ENCODE measurements at places on chromosomes 3 and 15.
A peak's percentile ranks its signal among the peaks of the same experiment; 100 is the strongest.

- DNase-seq: no peak
Observed at GRCh38 chr3:87793337-87793877, 265.4 kb downstream of the CGGBP1 start.

DNA sequence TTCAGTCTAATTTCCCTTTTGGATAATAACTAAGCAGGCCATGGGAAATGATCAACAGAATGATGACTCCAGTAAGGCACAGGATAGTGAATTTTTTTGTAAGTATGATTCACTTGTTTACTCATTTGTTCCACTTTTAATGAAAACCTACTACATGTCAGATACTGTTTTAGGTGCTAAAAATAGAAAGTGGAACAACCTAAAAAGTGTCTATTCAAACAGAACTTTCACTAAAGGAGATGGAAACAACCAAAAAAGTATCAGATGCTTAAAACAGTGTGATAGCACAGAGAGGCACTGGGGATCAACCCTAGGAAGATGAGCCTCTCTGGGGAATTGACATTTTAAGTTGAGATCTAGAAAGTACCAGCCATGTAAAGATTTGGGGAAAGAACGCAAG, 11.1 kb downstream of the RYK start:
- no peak for DNase-seq

GRCh38 chr15:90029024-90029423, 27.9 kb downstream of the ZNF710 start:
- DNase-seq: no peak

DNA sequence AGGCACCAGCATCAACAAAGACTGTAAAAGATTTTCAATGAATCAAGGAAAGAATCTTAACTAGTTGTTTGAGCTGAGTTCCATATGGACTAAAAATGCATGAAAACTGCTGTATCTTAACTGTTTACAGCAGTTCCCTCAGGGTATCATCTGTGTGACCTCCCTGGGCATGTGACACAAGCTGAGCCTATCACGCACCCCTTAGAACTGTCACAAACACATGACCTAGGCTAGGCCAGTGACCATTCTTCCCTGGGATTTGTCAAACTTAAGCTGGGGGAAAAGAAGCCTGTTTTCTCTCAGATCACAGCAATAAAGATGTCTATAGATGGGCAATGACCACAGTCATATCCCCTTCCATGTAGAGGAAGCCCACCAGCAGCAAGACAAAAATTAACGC, 35.7 kb downstream of the IGF2BP2 start:
- DNase-seq: no peak

GRCh38 chr3:49556500-49557275, 2.4 kb downstream of the BSN start:
- no peak for DNase-seq

- no peak for DNase-seq
Observed at GRCh38 chr3:13563911-13564310, 15.0 kb downstream of the FBLN2 start.

DNA sequence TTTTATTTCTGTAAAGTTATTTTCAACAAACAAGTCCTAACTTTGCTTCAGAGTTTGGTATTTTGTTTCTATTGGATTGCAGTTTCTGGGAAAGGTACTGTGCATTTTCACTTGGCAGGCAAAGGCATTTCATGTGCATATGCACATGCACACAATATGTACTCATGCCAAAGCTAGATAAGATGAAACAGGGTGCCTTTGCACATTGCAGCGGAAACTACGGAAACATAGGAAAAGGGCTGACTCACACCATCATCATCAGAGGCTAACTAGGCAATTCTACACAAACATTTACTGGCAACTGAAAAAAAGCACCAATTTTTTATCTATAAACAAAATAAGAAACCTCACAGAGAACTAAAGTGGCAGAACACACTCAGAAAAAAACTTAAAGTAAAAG, 550.6 kb upstream of the NECTIN3 start:
- DNase-seq: peak; percentile 90

DNA sequence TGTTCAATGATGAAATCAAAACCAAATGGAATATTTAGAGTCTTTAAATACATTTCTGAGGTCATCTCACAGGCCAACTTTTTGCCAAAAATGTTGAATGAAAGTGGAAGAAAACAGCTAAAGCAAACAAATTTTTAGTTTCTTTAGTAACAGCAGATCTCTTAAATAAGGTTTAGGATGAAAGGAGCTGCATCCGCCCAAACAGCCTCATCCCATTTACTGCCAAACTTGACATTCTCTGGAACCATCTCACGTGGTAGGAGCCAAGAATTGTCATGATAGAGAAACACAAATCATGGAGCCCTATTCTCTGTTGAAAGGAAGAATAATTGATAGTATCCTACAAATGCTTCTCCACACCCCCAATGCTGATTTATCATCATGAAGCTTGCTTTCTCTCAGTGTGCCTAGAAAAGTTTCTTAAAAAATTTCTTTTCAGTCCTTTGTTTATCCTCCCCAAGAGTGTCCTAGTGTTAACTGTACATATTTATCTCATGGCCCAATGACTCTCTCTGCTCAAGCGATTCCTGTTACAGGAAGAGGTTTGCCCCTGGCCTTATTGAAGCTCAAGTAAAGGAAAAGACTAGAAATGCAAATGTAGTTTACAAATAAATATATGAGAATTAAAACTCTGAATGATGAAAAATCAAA, 23.4 kb downstream of the SLC9A9 start:
- no peak for DNase-seq

DNA sequence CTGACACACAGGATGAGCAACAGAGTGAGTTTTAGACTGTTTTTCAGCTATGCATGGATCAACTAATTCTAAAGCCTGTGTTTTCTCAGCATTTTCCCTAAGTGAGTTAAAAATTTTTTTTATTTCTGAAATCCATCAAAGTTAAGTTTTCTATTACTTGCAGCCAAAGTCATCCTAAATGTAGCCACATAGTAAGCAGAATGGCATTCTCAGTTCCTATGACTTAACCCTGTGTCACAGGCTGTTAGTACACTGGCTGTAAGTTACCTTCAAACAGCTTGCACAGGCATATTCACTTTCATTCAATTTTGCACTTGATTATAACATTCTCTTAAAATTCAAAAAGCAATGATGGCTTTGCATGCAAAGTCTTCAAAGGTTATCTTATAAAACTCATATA, 368.2 kb downstream of the OCA2 start:
- DNase-seq: peak; percentile 85

GRCh38 chr3:43540624-43541023, 81.2 kb downstream of the ANO10 start:
- DNase-seq: peak; percentile 41

GRCh38 chr3:132134611-132135010, 99.8 kb upstream of the CPNE4 start:
- DNase-seq: peak; percentile 95

GRCh38 chr3:27166888-27167287, 202.3 kb downstream of the NEK10 start:
- DNase-seq: peak; percentile 91

DNA sequence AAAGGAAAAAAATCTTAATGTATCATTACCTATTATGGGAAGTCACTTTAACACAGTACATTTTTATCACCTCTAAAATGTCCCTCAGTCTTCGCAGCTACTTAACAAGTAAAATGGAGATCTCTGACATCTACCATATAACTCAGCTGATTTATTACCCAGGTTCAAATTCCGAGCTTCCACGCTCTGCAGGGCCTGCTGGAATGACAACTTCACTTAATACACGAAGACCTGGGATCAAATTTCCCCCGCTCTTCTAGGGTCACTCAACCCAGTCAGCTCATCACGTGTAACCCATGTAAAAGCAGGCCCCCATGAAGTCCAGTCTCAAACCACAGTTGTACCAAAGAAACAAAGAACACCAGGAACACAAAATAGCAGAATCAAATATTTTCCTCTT, 44.2 kb upstream of the ACP3 start:
- no peak for DNase-seq

- DNase-seq: no peak
Observed at GRCh38 chr3:42504334-42505127, 2.1 kb downstream of the VIPR1 start.

- DNase-seq: no peak
Observed at GRCh38 chr15:96344060-96344705, 13.7 kb downstream of the NR2F2 start.

DNA sequence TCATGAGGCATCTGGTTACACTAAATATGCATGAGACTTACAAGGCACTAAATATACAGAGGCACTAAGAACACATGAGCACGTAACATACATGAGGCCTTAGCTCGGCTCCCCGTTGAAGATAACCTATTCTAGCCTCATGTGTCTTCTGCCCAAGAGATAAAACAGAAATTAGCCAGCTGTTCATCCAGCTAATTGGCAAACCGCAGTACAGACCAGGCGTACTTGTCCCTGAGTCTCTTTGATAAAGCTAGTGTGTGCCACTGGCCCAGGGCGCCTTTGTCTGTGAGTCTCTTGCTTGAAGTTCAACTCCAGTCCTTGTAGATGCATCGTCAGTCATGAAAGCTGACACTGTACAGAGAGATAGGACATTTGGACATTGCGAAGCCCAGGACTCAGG, 121.9 kb upstream of the SPATA12 start:
- no peak for DNase-seq

DNA sequence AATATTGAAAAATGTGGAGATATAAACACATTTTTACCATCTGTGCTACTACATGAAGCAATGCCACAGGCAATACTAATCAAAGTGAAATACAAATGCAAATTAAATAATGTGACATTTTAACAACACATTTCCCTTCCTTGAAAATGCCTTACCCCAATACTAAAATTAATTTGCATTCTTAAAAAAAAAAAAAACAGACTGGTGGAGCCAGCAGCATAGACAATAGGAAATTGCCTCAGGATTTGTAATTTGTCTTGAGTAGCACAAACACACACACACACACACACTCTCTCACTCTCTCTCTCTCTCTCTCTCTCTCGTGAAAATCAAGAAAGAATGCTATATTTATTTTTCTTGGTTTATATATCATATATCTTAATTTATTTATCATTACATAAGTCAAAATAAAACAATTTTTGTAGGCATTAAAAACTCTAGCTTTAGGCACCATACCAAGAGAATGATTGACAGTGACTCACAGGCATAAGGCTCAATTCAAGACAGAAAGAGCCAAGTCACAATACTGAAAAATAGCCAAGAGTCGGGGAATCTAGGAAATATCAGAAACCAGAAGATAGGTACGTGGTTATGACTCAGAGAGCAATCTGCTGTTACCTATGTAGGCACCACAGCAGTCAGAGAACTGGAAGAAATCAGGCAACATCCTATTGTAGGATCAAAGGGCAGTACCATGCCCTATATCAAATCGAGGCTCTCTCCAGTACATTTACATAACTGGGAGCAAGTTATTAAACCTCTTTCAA, 23.0 kb downstream of the SUCNR1 start:
- no peak for DNase-seq

DNA sequence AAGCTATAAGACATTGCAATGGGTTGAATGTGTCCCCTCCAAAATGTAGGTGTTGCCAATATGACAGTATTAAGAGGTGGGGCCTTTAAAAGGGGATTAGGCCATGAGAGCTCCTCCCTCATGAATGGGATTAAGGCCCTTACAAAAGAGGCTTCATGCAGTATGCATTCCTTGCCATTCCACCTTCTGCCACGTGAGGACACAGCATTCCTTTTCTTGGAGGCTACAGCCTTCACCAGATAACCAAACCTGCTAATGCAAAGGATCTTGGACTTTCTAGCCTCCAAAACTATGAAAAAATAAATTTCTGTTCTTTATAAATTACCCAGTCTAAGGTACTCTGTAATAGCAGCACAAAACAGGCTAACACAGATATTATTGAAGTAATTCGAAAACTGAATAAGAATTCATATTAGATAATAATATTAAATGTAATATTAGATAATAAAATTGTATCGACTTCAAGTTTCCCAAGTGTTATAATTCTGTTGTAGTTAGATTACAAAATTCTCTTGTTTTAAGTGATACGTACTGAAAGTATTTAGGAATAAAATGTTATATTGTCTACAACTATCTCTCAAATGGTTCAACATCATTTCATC, 29.4 kb upstream of the ATP8B4 start:
- peak; percentile 71 for DNase-seq

GRCh38 chr15:84586696-84587095, 14.1 kb upstream of the ZSCAN2 start:
- peak; percentile 18 for DNase-seq
